ENCODE measurements at places on chromosomes 3 and 15.

- DNase-seq, result no peak
Observed at GRCh38 chr15:91435113-91435512, 335.1 kb downstream of the SV2B start.

DNA sequence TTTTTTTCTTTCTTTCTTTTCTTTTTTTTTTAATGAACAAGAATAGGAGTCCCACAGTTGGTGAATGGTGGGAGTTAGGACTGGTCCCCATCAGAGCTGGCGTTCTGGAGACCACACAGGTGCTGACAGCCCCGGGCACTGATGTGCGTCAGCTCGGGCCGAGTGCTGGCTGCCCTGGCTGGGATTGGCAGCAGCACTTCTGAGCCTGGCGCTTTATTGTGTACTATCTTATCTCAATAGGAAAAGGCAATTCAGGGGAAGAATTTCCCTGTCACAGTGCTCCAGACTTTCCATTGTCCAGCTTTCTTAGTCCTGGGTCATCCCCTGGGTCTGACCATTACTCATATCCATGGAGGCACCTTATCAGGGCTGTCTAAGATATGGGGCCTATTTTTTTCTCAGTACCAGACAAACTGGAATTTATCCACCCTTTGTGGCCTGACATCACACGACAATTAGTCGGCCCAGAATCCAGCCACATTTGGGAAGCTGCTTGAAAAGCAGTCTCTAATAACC lies 54.1 kb downstream of the TMEM44 start:
- DNase-seq, result no peak

- no peak for DNase-seq
Observed at GRCh38 chr3:26280517-26280916, 342.1 kb upstream of the LRRC3B start.

DNA sequence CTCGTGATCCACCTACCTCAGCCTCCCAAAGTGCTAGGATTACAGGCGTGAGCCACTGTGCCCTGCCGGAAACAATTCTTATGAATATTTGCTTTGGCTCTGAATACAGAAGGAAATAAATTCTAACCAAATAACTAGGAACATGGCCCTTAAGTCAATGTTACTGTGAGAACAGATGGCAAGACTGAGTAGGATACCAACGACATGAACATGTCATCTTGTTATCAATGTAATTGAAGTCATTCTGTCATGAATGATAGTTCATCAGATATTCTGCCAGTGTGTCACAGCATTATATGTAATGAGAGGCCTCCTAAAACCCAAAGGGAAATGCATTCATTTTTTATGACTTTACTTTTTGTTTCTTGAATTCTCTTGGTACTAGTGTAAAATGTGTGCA lies 548.8 kb downstream of the MCTP2 start:
- no peak for DNase-seq

DNA sequence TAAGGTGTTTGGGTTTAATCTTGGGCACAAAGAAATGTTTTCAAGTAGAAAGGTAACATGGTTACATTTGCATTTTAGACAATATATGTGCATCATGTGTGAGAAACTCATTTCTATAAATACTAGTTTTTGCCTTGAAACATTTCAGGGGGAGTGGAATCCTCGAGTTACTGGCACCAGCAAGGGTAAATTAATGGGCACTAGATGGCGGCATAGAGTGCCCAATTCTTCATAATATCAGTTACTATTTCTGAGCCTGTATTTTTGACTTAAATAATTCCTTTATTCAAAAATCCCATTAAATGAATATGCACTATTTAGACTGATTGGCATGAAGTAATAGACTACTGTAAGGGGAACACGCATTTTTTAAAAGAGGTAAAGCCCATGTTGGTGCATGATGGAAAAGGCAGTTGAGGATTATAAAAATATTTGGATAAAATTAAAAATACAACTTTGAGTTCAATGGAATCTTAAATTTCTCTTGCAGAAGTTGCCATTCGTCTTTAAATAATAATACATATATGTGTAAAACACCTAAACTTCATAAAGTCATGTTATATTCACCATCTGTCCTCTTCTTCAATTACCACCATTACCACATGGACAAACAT lies 106.3 kb downstream of the ZBTB20 start:
- peak; percentile 44 for DNase-seq

DNA sequence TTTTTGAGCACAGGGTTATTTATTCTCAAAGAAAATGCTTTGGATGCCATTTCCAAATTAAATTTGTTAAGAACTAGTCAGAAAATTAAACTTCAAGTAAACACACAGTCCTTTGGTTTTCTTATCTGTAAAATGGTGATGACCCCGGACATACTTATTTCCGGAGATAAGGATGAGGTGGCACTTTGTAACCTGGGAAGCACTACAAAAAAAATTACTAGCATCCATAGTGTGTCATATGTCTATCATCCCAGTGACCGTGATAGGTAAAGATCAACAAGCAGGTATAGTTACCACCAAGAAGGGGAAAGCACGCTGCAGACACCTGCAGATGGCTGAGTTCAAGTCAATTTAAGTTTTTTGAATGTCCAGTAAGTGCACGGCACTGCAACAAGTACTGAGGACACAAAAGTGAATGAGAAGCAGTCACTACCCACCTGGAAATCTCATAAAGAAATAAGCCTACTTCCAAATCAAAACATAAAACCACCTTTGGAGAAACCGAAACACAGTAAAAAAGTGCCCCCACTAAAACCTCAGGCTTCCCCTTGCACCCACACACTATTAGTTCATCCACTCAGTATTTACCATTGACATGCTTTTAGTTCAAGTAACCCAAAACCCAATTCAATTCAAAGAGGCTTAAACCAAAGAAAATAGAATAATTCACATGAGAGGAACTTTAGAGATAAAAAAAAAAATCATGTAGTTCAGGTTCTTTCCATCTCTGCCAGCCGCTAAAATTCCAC lies 24.6 kb downstream of the SEMA5B start:
- DNase-seq, result no peak

GRCh38 chr3:98136631-98137030 lies 6.1 kb downstream of the OR5H1 start:
- no peak for DNase-seq

- DNase-seq, result no peak
Observed at GRCh38 chr3:170909129-170909903, 879 bp upstream of the EIF5A2 start.

DNA sequence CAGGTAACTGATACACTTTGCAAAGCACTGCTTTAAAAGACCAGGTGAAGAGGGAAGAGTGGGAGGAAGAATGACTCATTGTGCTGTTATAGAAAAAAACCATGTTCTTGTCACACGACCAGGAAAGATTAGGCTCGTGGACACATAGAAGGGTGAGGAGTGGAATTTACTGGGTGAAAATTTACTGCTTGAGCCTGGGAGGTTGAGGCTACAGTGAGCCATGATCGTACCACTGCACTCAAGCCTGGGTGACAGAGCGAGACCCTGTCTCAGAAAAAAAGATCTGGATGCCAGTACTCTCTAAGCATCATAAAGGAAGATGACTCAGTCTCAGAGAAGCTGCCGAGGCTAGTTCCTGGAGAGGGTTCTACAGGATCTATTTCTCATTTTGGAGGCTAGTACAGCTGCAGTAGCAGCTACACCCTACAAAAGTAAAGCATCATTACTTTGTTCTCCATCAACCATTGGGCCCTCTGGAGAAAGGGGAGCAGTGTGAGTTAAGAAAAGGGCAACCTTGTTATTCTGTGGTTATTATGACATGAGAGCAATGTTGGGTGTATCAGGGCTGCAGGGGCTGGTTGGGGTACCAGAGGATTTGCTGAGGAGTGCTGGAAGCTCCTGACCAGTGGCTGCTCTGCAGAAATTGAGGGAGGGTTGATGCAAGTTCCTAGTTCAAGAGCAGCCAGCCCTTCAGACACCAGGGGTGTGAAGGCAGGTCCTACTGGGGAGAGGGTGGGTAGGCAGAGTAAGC lies 75.4 kb downstream of the CMTM8 start:
- DNase-seq, result no peak

- DNase-seq, result no peak
Observed at GRCh38 chr3:135532021-135532420, 433.5 kb upstream of the PPP2R3A start.

DNA sequence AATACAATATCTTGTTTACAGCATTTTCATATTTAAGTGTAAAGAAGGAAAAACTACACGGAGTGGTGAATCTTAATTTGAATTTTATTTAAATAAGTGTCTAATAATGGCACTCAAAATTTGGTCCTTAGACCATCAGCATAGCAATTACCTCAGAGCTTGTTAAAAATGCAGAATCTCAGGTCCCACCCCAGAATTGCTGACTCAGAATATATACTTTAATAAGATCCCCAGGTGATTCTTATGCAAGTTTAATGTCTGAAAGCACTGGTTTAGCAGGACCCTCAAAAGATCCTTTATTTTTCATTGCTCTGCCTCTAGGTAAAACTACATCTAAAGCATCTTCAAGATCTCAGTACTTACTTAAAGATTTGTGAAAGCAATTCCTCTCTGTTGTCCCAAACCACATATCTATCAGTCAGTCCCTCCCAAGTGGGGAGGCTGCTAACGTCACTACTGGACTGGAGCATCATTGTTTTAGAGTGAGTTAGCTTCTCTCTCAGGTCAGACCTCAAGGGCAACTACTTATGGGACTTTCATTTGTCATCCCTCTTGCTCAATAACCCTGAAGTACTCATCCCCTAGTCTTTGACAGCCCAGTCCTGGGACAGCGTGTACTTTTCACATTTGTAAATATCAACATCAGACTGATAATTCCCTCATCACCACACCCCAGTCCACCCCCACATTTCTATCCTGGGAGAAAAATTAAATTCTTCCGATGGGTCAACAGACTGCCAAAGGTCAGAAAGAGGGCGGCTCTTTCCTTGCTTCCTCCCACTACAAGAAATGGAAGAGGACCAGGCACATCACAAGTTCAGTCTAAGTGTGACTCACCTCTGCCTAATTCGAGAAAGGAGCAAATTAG lies 76.7 kb downstream of the CBLB start:
- DNase-seq, result no peak

GRCh38 chr3:89179355-89180001 lies 72.1 kb downstream of the EPHA3 start:
- no peak for DNase-seq

DNA sequence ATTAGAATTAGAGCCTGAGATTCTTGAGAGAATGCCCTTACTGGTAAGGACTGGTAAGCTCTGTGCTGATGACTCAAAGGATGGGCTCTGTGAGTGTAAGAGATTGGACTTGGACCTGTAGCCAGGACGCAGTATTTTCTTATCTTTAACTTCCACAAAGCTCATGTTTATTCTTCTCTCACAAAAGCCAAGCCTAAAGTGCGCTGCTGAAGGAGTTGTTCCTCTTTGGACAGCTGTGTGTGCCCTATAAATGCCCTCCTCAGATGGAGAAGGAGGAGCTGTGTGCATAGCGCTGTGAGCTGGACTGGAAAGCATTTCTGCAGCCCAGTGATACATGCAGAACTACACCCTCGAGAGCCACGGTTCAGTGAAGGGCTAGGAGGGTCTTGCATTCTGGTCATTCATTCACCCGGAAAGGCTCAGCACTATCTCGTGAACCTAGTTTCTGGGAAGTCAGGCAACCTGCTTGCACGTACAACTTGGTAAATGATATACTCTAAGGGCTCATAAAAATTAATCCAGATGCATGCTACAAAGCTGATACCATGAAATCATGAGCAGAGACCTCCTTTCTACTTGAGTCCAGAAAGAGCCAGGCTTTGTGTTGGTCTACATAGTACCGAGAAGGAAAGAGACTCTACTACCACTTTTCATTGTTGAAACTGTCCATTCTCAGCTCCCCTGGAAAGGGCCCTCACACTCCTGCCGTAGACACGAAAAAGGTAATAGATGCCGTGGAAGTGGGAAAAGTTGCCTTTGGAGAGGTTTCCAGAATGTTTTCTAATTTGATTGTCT lies 103.0 kb upstream of the TBL1XR1 start:
- DNase-seq, result no peak

DNA sequence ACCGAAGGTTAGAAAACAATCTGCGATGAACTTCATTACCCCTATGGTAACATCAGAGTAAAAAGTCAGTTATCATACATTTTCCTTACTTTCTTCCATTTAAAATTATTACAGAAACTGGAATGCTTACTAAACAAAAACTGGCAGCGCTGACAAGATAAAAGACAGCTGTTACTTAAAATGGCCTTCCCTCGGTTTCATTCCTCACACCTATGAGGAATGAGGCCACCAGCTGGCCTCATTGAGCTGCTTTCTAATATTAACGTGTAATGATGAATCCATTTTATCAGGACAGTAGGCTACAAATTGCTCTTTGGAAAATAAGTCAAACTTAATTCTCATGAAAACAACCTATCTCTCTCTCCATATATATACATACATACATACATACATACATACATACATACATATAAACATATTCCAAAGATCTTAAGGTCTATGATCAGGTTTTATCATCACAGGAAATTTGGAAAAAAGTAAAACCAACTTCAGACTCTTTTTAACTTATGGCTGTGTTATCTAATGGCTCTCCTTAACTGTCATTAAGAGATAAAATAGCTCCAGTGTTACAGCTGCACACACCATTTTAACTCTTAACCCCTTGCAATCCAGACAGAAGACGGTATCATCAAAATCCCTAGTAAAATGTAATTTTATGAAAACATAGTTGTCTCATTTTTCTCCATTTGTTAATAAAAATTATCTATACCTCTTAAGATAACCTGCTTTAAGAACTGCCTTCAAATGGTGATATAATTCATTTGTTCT lies 5.2 kb downstream of the CCNL1 start:
- DNase-seq, result peak; percentile 57

DNA sequence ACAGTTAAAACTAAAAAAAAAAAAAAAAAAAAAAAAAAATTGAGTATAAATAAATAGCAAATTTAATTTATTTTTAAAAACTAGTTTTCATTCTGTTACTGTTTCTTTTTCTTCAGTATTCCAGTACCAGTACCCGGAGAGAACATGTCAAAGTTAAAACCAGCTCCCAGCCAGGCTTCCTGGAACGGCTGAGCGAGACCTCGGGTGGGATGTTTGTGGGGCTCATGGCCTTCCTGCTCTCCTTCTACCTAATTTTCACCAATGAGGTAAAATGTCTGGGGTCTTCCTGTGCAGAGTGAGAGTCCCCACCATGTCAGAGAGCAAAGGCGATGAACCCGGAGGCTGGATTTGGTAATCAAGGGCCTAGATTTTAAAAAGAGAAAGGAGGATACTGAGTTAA lies 4.4 kb downstream of the TMEM43 start:
- no peak for DNase-seq

GRCh38 chr15:27683121-27683520 lies 416.0 kb downstream of the OCA2 start:
- DNase-seq, result no peak

DNA sequence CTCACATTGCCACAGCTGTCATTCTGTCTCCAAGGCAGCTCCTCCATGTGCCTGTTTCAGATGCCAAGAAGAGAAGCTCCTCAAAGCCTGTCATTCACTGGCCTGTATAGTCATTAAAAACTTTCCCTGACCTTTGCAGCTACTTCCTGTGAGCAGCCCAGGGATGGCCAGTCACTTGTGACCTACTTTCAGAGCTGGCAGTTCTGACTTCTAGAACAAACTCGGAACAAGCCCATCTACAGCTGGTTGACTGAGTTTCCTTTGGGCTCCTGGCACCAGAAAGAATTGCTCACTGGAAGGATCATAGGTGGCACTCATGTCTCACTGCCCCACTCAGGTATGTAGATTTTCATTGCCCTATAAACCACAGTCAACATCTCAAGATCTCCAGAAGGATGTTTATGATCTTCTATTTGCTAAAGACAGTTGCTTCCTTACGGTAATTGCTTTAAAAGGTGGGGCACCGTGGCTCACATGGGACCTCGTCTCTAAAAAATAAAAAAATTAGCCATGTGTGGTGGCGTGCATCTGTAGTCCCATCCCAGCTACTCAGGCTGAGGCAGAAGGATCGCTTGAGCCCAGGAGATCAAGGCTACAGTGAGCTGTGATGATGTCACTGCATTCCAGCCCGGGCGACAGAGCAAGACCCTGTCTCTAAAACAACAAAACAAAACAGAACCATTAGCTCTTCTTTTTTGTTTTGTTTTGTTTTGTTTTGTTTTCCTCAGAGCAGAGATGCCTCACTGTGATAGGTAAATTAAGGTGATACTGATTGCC lies 11.2 kb upstream of the ATP13A3 start:
- DNase-seq, result no peak
